ENCODE measurements at places on chromosomes 4 and X.
A peak's percentile ranks its signal among the peaks of the same experiment; 100 is the strongest.

DNA sequence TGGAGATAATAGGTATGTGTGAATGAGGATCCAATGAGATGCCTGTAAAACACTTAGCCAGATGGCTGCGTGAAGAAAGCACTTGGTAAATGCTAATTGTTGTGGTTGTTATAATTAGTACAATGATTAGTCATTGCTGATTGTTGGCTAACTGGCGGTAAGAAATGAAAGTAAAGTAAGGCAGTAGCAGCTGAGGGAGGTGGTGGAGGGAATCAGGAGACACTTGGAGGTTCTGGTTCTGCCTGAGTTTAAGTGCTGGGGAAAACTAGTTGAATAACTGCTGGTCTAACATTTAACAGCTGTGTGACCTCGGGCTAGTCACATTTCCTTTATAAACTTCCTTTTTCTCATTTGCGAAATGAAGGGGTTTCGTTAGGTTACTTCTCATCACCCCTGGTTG lies 30.9 kb downstream of the CD38 start:
- DNase-seq: no peak

- no peak for DNase-seq
Observed at GRCh38 chr4:169229571-169230028, 41.2 kb downstream of the SH3RF1 start.

GRCh38 chrX:53075011-53075410 lies 7.2 kb upstream of the TSPYL2 start:
- no peak for DNase-seq

DNA sequence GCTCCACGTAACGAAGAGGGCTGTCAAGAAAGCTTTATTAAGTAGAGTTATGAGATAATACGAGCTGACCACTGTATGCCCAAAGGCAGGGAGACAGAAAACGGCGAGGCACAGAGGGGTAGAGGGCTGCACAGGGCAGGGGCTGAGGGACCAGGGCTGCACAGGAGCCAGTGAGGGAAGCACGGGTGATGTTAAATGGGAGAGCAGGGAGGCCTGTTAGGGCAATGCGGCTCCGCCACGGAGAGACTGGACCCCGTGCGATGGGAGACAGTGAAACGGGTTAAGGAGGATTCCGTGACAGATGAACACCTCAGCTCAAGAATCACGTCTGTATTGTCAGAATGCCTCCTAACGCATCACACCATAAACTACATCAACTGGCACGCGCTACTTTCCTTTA lies 25.1 kb downstream of the FAT1 start:
- DNase-seq: no peak

- no peak for DNase-seq
Observed at GRCh38 chrX:53294024-53294648, 12.8 kb upstream of the IQSEC2 start.

- no peak for DNase-seq
Observed at GRCh38 chrX:140040386-140040785, 75.1 kb upstream of the CXorf66 start.

GRCh38 chr4:5198656-5199541 lies 147.6 kb downstream of the STK32B start:
- DNase-seq: no peak

GRCh38 chrX:133085785-133086184 lies 11.1 kb downstream of the USP26 start:
- DNase-seq: no peak

DNA sequence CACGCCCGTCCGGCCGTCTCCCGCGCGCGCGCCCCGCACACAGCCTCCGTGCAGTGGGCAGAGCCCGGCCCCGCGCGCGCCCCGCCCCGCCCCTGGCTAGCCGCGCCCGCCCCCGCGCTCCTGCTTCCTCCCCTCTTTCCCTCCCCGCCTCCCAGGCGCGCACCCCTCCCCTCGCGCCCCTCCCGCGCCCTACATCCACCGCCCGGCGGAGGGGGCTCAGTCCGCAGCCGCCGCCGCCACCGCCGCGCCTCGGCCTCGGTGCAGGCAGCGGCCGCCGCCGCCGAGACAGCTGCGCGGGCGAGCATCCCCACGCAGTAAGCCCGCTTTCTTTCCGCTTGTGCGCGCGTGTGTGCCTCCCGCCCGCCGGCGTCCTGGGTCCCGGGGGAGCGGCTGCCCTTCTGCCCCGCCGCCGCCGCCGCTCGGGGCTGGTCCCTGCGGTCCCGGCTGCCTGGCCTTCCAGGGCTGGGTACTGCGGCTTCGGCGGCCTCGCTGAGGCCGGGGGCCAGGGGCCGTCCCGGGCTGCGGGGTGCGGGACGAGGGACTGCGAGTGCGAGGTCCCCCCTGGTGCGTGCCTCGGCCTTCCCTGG lies at the start of gene FHL1:
FHL1 (plus strand) TSS at position 219 of the 587 bp plus-strand sequence.
- DNase-seq: peak; percentile 86

GRCh38 chr4:6992728-6993677 lies 50.2 kb upstream of the TADA2B start:
- no peak for DNase-seq

GRCh38 chrX:151488677-151489076 lies 74.8 kb upstream of the PASD1 start:
- no peak for DNase-seq

DNA sequence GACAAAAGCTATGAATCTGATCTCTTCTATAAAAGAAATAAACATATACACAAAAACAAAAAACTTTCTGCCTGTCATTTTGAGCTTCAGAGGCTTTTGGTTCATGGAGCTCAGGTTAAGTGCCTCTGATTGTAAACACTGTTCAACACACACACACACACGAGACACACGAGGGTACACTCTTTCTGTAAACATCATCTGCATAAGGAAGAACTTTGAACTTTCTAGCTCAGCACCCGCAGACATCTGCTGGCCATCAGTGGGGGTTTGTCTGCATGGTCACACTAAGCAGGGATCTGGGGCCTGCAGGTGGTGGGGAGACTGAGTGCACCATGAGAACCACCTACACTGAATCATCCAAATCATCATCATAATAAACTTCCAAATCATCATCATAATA lies 54.9 kb downstream of the STX18 start:
- DNase-seq: no peak

DNA sequence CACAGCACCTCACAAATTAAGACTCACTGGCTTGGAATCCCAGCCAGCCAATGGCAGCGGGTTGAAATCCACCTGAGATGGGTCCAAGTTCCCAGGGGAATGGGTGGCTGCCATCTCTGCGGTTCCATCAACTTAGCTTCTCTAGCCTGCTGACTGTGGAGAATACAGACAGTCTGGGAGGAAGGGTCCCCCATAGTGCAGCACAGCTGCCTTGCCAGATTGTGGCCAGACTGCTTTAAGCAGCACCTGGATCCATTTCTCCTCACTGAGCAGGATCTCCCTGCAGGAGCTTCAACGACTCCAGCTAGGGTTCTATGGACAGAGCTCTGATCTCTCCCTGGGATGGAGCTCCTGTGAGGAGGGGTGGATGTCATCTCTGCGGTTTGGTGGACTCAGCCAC lies 51.8 kb downstream of the DCK start:
- DNase-seq: no peak

DNA sequence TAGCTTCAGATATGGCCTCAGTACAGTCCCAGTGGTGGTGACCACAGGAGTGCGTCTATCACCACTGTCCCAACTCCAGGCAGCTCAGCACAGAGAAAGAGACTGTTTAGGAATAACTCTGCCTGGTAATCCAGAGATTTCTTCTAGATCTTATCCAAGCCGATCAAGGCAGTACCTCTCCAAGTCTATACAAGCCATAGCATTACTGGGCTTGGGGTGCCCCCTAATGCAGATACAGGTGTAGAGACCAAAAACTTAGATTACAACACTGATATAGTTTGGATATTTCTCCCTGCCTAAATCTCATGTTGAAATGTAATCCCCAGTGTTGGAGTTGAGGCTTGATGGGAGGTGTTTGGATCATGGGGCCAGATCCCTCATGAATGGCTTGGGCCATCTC lies 100.9 kb downstream of the PTCHD1 start:
- DNase-seq: no peak

DNA sequence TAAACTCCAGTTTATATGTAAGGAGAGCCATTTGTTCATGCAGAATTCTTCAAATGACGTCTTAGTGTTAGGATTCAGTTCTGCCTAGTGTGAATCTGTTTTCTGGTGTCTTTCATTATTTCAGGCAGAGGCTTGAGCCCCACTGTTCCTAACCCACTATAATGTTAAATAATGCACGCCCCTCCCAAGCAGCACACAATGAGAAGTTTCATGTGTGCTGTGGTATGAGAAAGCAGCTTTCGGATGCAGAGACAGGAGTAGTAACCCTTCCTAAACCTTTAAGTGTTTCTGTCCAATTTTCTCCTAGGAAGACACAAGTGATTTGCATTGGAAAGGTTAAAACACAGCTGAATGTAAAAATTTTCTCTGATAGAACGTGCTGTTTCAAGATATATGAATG lies 54.5 kb downstream of the TRIM2 start:
- DNase-seq: no peak

DNA sequence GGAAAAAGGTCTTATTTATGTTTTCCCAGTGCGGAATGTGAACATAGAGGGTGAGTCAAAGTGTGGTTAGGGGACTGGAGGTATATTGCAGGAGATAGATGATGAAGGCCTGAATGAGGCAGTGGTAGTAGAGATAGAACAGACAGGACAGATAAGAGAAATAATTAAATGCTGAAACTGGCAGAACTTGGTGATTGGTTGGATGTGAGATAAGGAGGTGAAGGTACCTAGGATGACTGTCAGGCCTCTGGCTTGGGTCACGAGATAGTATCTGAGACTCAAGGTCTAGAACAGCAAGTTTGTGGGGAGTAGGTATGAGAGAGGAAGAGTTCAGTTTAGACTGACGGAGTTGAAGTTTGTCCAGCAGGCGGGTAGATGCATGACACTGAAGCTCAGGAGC lies 3.5 kb downstream of the MND1 start:
- no peak for DNase-seq

- DNase-seq: no peak
Observed at GRCh38 chrX:119954374-119954773, 10.8 kb upstream of the NKAP start.

GRCh38 chr4:114734594-114734993 lies 136.0 kb downstream of the UGT8 start:
- no peak for DNase-seq

- DNase-seq: no peak
Observed at GRCh38 chr4:59647500-59647899, 1552.6 kb upstream of the ADGRL3 start.

DNA sequence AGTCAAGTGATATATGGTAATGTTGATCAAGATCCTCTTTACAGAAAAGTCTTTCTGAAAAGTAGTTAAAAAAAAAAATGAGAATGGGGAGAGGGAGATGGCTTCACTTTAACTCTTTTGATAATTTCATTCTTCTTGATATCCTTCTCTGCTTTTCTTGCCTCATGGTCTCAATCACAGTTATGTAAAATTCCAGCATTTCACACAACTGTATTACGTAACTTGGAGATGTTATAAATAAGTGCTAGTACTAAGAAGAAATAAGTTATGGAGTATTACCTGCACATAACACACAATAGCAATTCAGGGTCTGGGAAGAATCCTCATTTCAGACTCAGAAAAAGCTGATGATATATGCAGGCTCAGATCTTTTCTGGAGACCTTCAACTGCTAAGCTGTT lies 22.0 kb downstream of the RUFY3 start:
- no peak for DNase-seq

GRCh38 chr4:61770456-61770855 lies 570.3 kb downstream of the ADGRL3 start:
- DNase-seq: no peak

DNA sequence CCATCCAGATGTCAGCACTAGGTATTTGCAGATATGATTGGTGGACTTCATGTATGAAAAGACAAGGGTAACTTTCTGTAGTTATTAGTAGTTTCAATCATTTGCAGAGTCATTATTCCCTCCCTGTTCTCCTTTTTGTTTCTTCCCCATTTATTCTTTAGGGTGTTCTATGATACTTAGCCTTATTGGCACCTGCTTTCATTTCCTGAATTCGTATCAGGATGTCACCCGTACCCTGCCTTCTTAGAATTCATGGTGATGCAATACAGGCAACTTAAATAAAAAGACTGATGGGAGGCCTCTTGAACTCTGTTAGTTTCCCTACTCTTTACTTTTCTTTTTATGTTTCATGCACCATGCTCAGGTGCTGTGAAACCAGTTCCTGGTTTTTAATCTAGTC lies 24.2 kb downstream of the MAGED1 start:
- DNase-seq: no peak

DNA sequence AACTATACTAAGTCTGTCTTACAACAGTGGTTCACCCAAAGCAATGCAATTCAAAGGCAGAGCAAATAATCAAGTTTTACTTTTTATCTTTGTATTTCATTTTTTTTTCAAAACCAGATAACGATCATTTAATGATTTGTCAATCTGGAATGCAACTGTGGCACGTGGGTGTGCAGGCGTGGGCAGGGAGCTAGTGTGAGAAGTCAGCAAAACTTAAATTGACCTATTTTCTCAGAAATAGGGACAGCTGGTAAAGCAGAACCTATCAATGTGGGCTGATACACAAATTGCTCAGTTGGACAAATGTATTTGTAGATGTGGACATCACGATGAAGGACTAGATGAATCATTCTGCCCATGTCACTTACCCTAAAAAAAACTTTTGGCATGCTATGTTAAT lies 105.6 kb downstream of the CBLL2 start:
- no peak for DNase-seq

- DNase-seq: no peak
Observed at GRCh38 chr4:112167794-112168193, 22.5 kb downstream of the FAM241A start.

GRCh38 chr4:39025552-39026085 lies 6.6 kb downstream of the TMEM156 start:
- no peak for DNase-seq

GRCh38 chr4:110586131-110586850 lies 36.6 kb downstream of the PITX2 start:
- DNase-seq: no peak

GRCh38 chrX:150408561-150408960 lies 45.4 kb downstream of the MAMLD1 start:
- no peak for DNase-seq

- DNase-seq: no peak
Observed at GRCh38 chrX:150036181-150036580, 97.9 kb upstream of the EOLA2 start.

DNA sequence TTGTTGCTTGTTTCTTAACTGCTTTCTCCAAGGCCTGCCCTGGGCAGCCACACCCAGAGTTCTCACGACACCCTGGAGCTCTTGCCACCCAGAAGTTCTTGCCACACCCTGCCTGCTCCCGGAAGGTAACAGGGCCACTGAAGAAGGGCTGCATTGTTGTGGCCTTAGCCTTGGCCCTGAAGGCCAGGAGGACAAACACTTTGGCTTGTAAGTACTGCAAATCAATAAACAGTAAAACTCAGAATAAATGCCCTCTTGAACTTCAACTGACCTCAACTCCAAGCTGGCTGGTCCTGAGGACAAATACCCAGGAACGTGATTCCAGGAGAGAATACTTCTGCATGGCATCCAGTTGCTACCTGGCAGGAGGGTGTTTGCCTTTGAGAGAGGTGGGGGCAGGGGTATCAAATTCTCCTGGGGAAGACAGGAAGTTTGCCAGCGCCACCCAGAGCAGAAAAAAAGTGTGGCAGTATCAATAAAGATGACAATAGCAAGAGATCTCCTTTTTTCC lies 54.1 kb downstream of the TLR10 start:
- DNase-seq: no peak

GRCh38 chrX:33324099-33324498 lies 112.8 kb upstream of the DMD start:
- DNase-seq: no peak

GRCh38 chr4:141669501-141669900 lies 33.1 kb downstream of the IL15 start:
- DNase-seq: no peak
